ENCODE measurements at places on chromosomes 2 and 18.

DNA sequence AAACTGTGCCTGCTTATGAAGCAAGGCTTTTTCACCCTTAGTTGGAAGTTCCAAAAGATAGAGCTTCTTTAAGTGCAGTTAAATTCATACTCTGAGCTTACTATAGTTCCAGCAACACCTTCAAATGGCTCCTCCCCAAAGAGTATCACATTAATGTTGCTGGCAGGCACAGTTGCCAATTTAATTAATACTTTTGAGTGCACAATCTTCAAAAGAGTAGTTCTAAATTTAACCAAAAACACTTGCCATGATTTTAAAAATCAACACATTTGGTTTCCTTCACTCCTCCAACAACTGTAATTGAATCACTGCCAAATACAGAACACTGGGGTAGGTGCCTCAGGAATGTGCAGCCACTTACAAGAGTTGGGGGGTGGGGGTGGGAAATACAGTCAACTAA is 150.6 kb upstream of the UBE2E3 start:
- DNase-seq: no peak

DNA sequence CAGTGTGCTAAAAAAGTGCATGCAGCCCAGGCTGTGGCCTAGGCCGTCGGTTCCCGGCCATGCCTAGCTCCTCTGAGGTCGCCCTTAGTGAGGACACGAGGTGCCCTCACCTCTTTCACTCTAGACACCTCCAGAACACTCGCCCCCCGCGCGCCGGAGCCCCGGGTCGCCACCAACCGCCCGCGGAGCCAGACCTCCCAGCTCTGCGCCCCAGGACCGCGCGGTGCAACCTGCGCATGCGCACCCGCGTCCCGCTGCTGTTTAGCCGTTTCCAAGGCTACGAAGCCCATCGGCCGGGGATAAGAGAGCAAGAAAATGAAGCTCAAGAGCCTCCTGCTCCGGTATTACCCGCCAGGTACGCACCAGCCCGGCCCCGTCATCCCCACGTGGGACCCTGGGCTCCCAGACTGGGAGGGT is at the start of gene DAW1:
Gene DAW1 (plus strand): TSS at position 257 of the 417 bp plus-strand sequence. CDS start 59 bp downstream, at position 316.
- no peak for DNase-seq

DNA sequence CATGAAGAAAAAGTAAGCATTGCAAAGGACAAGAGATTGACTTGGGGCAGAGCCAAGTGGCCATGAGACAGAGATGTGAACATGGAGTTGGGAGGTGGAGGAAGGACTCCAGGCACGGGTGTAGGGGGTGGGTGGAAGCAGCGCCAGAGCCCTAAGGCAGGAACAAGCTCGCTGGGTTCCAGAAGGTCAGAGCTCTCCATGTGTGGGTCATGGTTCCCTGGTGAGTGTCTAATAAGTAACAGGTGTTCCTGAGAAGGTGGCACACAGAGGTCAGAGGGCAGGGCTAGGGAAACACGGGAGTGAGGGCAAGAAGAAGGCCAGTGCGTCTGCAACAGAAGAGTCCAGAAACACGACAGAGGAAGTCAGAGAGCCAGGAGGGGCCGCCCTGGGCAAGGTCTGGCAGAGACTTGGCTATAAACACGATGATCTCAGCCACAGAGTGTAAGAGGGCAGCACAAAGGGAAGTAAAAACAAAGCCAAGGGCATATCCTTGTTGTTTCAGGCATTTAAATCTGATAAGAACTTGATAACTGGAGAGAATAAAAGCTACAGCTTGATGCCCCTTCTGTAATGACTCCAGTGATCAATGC is 260.8 kb downstream of the TGIF1 start:
- peak; percentile 8 for DNase-seq

GRCh38 chr18:74714791-74715190 is 117.1 kb downstream of the ZNF407 start:
- no peak for DNase-seq

GRCh38 chr18:50619861-50620275 is 60.0 kb downstream of the MAPK4 start:
- no peak for DNase-seq

DNA sequence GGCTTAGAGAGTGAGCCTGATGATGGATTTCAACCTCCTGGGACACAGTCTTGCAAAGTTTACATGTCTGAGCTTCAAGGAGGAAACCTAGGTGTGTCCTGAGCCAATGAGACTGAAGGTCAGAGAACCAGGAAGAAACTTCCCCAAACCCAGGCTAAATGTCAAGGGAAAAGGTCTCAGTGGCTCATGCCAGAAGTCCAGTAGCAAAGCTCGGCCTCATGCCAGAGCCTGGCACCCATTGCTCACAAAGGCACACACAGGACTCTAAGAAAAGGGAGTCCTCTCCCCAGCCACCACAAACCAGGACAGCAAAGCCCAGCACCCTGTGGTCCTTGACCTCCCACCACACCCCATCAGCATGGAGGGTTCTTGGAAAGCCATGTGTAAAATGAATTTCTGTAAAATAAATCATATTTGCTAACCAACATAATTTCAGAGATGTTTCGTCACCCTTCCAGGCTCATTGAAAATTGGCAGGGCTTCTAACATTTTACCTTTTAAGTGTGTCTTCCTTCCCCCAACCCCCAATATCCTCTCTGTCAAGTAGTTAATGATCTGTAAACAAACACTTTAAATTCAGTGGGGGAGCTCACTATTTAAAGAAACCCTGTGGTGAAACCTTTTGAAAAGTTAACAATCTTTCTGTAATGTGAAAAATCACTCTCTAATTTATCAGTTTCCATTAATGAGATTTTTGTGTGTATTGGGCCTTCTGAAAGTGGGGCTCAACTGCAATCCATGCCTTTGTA is 77.1 kb downstream of the BCL11A start:
- no peak for DNase-seq

DNA sequence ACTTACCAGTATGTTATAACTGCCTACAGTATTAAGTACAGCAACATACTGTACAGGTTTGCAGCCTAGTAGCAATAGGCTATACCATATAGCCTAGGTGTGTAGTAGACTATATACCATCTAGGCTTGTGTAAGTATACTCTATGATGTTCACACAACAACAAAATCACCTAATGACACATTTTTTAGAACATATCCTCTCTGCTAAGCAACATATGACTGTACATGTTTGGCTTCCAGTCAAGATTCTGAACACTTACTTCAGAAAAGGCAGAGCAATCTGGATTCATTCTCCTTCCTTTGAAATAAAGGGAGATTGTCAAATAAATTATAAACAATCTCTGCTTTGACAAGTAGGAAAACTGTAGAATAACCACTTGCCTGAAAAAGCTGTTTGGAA is 81.8 kb downstream of the EXOC6B start:
- DNase-seq: peak; percentile 65

GRCh38 chr2:24913911-24914310 is 6.1 kb downstream of the ADCY3 start:
- no peak for DNase-seq

- DNase-seq: no peak
Measured at GRCh38 chr2:224072541-224073188, 33.6 kb upstream of the SERPINE2 start.

GRCh38 chr2:97662386-97662894 is 1.4 kb downstream of the ACTR1B start:
- DNase-seq: no peak

DNA sequence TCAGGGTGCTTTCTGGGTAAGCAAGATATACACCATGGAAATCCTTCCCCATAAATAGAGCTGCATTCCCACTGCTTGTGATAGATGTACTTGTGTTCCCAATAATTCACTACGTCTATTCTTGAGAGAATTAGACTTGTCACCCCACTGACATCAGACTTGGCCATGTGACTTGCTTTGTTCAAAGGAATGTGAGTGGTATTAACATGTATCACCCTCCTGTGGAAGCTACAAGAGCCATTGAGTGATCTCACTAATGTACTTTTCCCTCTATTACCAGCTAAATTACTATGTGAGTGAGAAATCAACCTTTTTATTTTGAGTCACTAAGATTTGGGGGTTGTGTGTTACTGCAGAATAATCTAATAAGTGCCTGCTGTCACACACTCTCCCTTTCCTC is 176.0 kb downstream of the CCDC178 start:
- DNase-seq: no peak

GRCh38 chr2:63881205-63881604 is 39.5 kb downstream of the UGP2 start:
- no peak for DNase-seq

DNA sequence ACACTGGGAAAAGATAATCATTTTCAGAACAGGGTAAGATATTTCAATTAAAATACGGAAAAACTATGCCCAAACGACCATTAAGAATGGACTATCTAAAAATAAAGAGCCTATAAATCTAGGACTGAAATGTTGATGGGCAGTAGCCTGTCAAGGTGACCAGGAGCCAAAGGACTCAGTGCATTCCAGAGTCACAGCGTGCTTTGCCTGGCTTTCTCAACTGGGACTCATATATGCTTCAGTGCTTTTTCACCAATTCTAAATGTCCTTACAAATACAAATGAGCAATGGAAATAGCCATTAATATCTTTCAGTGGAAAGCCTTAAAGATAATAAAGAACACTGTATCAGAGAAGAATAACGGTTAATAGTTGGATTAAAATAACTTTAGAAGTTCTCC is 35.4 kb downstream of the PREPL start:
- DNase-seq: no peak

DNA sequence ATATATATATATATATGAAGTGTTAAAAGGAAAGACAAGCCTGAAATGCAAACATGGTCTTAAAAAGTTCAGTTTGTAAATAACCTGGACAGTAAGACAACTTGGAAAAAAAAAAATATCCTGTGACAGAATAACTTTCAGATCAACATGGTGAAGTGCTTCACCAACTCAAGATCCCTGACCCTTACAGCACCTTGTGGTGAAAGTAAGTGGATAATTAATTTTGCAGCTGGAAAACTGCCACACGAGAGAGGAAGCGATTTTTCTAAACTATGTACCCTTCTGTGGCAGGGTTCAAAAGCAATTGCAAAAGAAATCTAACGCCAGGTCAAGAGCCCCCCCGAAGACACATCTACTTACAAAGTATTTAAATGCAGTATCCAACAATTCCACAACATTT is 95.8 kb downstream of the PAX3 start:
- no peak for DNase-seq

- peak; percentile 82 for DNase-seq
Measured at GRCh38 chr2:101205521-101206479, 46.9 kb upstream of the CNOT11 start.

- no peak for DNase-seq
Measured at GRCh38 chr2:96500385-96501066, 4.6 kb downstream of the NEURL3 start.

DNA sequence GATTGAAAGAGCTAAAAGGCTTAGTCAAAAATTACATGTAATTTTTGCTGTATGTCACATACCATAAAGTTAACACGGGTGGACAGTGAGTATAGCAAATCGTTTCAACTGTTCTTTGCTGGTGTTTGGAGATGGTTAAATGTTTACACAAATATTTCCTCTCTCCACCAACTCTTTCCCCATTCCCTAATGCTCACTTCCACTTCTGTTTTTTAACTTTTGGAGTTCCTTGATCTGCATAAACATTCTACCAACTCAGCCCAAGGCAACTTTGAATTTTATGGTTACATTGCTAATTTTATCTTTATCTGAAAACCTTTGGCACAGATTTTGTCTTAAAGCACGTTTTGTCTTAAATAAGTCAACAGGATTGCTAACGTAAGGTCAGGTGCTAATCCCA is 1.9 kb upstream of the SPOPL start:
- DNase-seq: no peak

DNA sequence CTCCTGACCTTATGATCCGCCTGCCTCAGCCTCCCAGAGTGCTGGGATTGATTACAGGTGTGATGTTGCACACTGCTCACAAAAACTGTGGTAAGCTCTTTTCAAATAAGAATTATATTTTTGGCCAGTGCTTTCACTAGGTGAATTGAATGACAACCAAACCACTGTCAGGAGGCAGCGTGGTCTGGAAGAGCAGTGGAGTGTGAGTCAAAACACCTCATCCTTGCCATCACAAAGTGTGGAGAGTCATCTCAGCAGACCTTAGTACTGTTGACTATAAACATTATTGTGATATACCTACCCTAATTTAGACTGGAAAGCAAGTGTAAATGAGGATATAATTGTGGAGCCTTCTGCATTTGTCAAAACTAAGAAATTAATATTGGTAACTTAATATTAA is 61.3 kb downstream of the UBE2E3 start:
- DNase-seq: peak; percentile 29

- no peak for DNase-seq
Measured at GRCh38 chr2:238915196-238915595, 67.3 kb downstream of the TWIST2 start.

- DNase-seq: no peak
Measured at GRCh38 chr18:34772887-34773286, 62.8 kb downstream of the DTNA start.

- DNase-seq: no peak
Measured at GRCh38 chr2:218885981-218886947, 5.6 kb downstream of the WNT10A start.

GRCh38 chr2:207854484-207855440 is 85.1 kb upstream of the FZD5 start:
- DNase-seq: no peak

DNA sequence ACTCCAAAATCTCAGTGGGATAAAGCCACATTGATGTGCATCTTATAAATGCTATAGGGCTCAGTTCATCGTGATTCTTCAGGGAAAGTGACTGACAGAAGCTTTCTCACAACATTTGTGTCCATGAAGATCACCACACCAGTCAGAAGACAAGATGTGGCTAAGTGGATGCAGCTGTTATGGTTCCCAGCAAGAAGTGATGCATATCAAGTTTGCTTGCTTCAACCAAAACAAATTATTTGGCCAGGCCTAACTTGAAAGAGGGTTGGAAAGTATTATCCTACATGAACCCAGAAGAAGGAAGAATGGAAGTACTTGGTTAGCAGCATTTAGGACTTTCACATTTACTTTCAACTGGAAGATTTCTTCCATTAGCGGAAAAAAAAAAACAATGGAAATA is 210.0 kb upstream of the ACVR2A start:
- DNase-seq: no peak

DNA sequence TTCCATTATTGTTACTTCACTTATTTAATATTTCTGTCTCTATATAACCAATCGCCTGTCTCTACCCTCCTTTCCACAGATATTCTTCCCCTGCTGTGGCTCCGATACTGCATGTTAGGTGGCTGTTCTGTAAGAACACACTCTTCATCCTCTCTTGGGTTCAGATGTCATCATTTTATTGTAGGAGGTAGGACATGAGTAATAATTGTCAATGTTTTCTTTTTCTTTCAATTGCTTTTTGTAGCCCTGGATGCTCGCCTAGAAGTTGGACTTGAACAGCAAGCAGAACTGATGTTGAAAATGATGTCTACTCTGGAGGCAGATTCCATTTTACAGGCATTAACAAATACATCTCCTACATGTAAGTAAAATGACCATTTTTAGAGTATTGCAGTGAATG is 128.6 kb downstream of the BIRC6 start:
- no peak for DNase-seq

DNA sequence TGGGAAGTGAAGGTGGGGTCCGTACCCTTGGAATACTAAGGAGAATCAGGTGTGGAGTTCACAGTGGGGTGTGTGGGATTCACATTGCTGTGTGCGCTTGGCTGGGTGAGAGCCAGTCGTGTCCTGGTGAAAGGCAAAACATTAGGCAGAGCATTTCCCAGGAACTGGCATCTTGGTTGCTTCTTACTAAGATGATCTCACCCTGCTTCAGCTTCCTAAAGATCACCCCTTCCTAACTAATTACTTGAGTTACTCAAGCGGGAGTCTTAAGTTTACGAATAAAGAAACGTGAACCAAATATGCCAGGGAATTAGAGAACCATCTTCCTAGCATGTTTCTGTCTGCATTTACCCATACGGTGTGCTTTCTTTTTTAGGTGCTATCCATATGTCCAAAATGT is 122.9 kb downstream of the NCK2 start:
- no peak for DNase-seq

Data from mammary epithelial cell (primary cell).